ENCODE measurements at places on chromosomes 4 and X. TPM values are rescaled to one million over a fixed set of nuclear protein-coding genes. Genes with fewer than 3 reads are reported as not detected.

DNA sequence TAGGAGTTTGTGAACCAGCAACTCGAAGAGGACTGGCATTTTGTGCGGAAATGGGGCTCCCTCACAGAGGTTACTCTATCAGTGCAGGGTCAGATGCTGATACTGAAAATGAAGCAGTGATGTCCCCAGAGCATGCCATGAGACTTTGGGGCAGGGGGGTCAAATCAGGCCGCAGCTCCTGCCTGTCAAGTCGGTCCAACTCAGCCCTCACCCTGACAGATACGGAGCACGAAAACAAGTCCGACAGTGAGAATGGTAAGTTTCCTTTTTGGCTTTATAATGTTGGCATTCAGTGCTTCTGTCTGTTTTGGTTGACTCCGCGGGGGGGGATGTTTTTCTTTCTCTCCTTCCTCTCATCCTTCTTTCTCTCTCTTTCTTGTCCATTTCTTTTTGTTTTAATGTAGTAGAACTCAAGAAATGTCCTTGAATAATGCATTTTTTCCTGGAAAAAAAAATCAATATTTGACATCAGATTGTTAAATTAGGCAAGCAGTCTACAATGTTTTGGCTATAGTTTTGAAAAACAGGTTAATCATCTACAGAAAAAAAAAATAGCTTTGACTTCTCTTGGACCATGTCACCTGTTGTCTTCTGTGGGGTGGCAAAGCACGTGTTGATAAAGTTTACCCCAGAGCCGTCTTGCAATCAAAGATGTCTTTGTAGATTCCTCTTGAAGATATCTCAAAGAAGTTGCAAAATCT is 103.6 kb downstream of the TENM3 start:
- no peaks in the 10 kb centered on the region for H3K36me3 ChIP-seq
- H3K4me3 ChIP-seq: no peak overlapping the region
- DNase-seq: no peak
- no peaks in the 10 kb centered on the region for H3K4me1 ChIP-seq

DNA sequence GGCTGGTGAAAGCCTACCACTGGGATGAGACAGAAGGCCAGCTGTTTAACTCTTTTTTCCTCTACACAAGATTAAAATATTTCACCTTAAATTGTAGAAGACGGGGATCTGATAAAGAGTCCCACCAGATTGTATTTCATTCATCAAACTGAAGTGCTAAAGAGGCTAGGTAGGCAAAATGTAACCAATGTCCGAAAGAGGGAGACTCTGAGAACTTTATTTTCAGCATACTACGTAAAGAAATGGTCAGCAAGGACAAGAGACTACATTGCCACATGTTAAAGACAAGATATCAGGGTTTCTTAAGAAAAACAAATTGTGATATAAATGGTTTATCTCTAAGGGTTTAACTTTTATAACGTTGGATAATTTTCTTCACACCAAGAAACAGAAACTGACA is 71.6 kb upstream of the INPP4B start:
- no peaks in the 10 kb centered on the region for H3K4me1 ChIP-seq
- no peaks in the 10 kb centered on the region for H3K36me3 ChIP-seq
- no peak overlapping the region for H3K4me3 ChIP-seq

GRCh38 chr4:56512166-56512565 is 6.6 kb downstream of the ARL9 start:
- no peaks in the 10 kb centered on the region for H3K27me3 ChIP-seq
- DNase-seq: no peak
- H3K4me1 ChIP-seq: no peaks in the 10 kb centered on the region
- no peak overlapping the region for H3K4me3 ChIP-seq

DNA sequence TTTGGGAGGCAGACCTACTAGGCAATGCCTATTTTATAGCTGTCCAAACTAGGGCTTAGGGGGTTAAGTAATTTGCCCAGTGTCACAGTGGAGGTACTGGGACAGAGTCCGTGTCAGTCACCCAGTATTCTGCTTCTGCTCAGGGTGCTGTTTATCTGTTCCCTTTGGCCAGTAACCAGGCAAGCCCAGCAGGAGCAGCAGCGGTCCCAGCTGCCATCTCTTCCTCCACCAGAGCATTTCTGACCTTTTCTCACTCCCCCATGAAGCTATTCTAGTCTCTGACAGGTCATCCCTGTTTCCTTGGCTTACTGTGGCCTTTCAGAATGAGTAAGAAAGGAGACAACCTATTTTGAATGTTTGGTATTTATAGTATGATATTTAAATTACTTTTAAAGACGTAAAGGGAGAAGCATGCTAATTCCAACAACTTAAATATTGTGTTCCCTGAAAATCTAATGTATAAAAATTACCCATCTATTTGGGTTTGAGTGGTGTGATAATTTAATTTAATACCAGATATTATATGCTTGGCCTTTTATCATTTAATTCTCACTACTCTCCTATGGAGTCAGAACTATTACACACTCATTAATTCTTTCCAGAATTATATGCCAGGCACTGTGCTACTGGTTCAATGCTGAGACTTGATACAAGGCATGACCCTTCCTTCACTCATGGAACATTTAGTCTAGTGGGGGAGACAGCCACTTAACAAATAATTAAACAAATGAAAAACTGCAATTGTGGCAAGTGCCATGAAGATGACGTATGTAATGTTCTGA is 60.6 kb downstream of the RPS6KA3 start:
- no peak overlapping the region for H3K4me3 ChIP-seq
- no peaks in the 10 kb centered on the region for H3K4me1 ChIP-seq
- no peak for DNase-seq
- no peaks in the 10 kb centered on the region for H3K27me3 ChIP-seq

GRCh38 chrX:108584617-108585211 is 145.1 kb downstream of the COL4A5 start:
- no peaks in the 10 kb centered on the region for H3K27me3 ChIP-seq
- no peak overlapping the region for H3K27ac ChIP-seq
- no peak for DNase-seq
- no peaks in the 10 kb centered on the region for H3K36me3 ChIP-seq
- no peaks in the 10 kb centered on the region for H3K4me1 ChIP-seq
- no peak overlapping the region for H3K4me3 ChIP-seq

GRCh38 chr4:141410839-141411238 is 190.1 kb downstream of the ZNF330 start:
- H3K36me3 ChIP-seq: no peaks in the 10 kb centered on the region
- DNase-seq: no peak
- H3K4me1 ChIP-seq: no peaks in the 10 kb centered on the region
- no peaks in the 10 kb centered on the region for H3K27me3 ChIP-seq
- no peak overlapping the region for H3K4me3 ChIP-seq

- no peaks in the 10 kb centered on the region for H3K36me3 ChIP-seq
- peaks cover 15% of the 10 kb centered on the region for H3K4me1 ChIP-seq
- H3K4me3 ChIP-seq: no peak overlapping the region
- H3K27me3 ChIP-seq: no peaks in the 10 kb centered on the region
Measured at GRCh38 chr4:86218746-86219473, 140.9 kb downstream of the MAPK10 start.

DNA sequence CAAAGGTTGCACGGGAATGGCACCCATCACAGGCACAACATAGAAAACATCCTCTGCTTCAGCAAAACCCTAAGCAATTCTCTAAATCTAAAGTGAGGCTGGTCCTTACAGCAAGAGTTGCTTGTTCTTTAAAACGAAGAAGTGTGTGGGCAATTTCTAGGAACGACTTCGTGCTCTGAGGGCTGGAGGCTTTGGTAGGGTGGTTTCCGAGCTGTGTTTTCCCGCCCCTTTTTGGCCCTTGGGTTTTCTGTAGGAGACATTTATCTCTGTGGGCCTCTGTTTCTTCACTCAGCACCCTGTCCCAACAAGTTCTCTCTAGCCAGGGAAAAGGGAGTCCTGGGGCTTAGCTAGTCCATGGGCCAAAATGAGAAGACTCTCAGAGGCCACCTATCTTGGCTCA is 84.2 kb downstream of the SLC2A9 start:
- H3K27me3 ChIP-seq: no peaks in the 10 kb centered on the region
- H3K4me1 ChIP-seq: no peaks in the 10 kb centered on the region
- no peak for DNase-seq
- no peak overlapping the region for H3K27ac ChIP-seq
- no peak overlapping the region for H3K4me3 ChIP-seq
- H3K36me3 ChIP-seq: peaks cover 59% of the 10 kb centered on the region

MTNR1A gene
- not detected for total RNA-seq

SMARCA5 gene
- total RNA-seq: 23.7 TPM

MGAT4D gene
- not detected for total RNA-seq

PNCK gene
- 0.82 TPM for total RNA-seq

AFF2 gene
- total RNA-seq: 0.27 TPM

SEPSECS gene
- total RNA-seq: 7.2 TPM
